K562 (cell line): ENCODE measurements at places on chromosomes 7 and 10.
A peak's percentile ranks its signal among the peaks of the same experiment; 100 is the strongest.

DNA sequence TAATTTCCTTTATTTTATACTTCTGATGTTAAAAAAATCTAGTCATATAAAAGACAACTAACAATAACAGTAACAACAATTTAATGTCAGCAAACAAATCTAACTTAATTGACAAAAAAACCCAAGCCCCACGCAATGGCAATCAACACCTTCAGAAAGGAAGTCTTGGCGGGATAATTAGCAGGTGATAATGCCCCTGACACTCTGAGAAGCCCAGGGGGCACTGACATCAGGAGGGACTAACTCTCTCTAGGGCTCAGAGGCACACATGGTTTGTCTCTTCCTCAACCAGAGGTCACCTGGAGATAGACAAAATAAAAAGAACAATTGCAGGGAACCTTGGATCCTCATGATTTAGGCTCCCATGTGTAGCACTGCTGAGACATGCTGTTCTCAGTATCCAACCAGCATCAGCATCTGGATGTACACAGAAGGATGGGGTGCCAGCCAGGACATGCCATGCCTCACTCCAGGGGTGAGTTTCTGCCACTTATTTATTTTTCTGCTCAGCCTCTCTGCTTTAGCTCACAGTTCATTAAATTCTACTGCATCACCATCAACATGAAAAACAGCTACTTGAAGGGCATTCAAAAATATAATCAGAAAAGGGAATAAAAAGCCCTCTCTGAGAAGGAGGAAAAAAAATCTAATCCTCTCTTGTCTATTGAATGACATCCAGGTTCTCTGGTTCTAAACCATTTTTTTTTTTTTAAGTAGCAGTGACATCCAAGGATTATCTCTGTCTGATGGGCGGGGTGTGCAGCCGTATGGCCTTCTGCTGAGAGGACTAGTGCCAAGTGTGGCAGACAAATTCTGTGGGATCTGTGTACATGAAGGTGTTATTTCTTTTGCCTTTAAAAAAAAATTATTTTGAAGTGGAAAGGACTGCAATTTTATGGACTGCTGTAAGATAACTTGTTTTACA is 96.3 kb downstream of the ATXN7L1 start:
- DNase-seq = no peak

- DNase-seq = no peak
These were observed 147.1 kb upstream of the AOAH start for GRCh38 chr7:36871355-36871738.

DNA sequence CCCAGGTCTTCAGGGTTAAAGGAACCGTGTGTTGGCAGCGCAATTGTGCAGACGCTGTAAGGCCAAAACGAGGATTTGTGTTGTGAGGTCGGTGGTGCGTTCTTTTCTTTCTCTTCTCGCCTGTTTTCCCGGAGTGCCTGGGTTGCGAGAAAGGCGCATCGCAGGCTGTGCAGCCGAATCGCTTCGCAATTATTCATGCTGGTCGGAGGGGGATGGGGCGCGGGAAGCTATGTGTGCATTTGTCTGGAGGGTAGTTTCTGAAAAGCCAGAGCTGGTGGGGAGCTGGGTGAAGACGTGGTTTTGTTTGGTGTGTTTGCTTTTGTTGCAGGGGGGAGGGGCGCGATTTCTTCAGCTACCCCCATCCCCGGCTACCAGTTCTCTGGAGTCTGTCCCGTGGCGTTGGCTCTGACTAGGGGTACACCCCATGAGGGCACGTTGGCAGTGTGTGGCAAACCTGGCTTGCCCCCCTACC is 2.1 kb downstream of the MXI1 start:
- DNase-seq = peak; percentile 59

GRCh38 chr7:2037808-2038522 is 194.8 kb downstream of the MAD1L1 start:
- DNase-seq = peak; percentile 49

- DNase-seq = no peak
These were observed 17.6 kb downstream of the DNTT start for GRCh38 chr10:96321822-96322221.

GRCh38 chr10:1766049-1766448 is 28.7 kb upstream of the ADARB2 start:
- no peak for DNase-seq

GRCh38 chr10:5361966-5362365 is 2.8 kb upstream of the UCN3 start:
- DNase-seq = no peak

DNA sequence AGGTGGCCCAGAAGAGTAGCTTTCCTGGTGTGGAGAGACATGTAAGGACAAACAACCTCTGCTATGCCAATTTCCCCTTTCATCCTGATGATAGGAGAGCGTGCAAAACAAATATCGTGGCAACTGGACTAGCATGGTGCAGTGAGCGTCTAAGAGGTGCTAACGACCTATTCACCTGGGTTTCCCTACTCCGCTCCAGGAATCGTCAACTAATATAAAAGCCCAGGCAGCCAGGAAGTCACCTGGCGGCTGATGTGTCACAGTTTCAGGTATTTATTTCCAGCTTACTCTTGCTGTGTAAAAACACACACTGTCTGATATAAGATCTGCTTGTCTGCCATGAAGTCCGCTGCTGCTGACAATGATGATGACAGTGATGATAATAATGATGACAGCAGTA is 56.5 kb upstream of the EFCAB10 start:
- DNase-seq = no peak

- no peak for DNase-seq
These were observed 161.4 kb upstream of the EEPD1 start for GRCh38 chr7:35991511-35992232.

- DNase-seq = no peak
These were observed 80.0 kb upstream of the NPVF start for GRCh38 chr7:25308246-25308645.

DNA sequence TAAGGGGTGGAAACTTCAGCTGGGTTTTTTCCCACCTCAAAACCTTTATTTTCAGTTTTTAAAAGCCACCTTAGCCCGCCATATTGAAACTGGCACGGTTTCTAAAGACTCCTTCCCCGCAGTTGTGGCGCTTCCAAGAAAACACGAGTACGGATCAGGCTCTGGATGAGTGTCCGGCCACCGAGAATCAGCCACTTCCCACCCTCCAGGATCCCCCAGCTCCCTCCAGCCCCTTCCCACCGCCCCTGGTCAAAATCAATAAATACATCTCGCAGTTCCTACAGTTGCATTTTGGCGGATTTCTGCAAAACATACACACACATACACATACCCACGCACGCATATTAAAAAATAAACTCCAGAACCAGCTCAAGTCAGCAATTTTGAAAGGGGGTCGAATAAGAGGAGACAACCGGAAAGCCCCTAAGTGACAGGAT is 1.1 kb downstream of the SFMBT2 start:
- DNase-seq = peak; percentile 32

- no peak for DNase-seq
These were observed 6.8 kb downstream of the NAMPT start for GRCh38 chr7:106277976-106278375.

DNA sequence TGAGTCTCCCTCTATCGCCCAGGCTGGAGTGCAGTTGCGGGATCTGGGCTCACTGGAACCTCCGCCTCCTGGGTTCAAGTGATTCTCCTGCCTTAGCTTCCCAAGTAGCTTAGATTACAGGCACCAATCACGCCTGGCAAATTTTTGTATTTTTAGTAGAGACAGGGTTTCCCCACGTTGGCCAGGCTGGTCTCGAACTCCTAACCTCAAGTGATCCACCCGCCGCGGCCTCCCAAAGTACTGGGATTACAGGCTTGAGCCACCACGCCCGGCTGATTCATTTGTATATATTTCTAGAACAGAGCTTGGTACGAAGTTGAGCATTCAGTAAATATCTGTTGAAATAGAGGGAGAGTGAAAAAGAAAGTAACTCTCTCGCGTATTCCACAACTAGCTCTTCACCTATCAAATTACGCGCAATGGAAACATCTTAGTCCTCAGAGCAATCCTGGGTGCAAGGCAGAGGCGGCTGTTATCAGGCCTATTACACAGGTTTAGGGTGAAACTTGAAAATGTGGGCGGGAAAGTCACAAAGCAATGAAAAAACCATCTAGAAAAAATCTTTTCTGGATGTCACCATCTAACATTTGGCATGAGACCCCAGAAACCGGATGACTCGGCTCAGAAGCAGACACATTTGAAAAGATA is 707 bp upstream of the GHITM start:
- DNase-seq = peak; percentile 53

GRCh38 chr10:16976803-16977202 is 152.8 kb downstream of the CUBN start:
- no peak for DNase-seq
